CD4-positive, alpha-beta T cell treated with Interleukin-2 at 100 ng/mL for 4 hours (primary cell): ENCODE measurements at places on chromosomes 7 and 10.
A peak's percentile ranks its signal among the peaks of the same experiment; 100 is the strongest.

DNA sequence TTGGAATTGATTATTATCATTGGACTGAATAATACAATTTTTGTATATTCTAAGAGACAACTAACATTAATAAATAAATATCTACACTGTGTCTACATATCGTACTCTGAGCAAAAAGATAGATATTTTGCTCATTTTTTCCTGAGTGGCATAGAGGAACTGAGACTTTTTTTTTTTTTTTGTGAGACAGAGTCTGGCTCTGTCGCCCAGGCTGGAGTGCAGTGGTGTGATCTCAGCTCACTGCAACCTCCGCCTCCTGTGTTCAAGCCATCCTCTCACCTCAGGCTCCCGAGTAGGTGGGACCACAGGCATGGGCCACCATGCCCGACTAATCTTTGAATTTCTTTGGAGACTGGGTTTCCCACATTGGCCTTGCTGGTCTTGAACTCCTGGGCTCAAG lies 14.0 kb downstream of the KMT2E start:
- no peak for DNase-seq

- no peak for DNase-seq
Observed at GRCh38 chr10:63896992-63897391, 375.8 kb downstream of the REEP3 start.

GRCh38 chr7:158387546-158387891 lies 200.1 kb downstream of the PTPRN2 start:
- DNase-seq = no peak

DNA sequence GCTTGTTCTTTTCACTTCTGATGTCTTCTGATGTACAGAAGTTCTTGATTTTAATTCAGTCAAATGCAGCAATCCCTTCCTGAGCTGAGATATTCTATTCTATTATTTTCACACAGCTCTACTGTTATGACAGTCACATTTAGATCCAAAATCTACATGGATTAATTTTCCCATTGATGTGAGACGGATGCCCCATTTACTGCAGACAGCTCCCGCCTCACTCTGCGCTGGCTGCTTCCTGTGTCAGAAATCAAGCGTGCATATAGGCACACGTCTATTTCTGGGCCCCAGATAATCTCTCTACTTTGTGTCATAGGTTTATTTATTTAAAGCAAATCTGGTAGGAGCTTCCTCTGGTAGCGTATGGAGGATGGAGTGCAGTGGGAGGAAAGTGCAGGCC lies 6.7 kb downstream of the BNIP3 start:
- no peak for DNase-seq

DNA sequence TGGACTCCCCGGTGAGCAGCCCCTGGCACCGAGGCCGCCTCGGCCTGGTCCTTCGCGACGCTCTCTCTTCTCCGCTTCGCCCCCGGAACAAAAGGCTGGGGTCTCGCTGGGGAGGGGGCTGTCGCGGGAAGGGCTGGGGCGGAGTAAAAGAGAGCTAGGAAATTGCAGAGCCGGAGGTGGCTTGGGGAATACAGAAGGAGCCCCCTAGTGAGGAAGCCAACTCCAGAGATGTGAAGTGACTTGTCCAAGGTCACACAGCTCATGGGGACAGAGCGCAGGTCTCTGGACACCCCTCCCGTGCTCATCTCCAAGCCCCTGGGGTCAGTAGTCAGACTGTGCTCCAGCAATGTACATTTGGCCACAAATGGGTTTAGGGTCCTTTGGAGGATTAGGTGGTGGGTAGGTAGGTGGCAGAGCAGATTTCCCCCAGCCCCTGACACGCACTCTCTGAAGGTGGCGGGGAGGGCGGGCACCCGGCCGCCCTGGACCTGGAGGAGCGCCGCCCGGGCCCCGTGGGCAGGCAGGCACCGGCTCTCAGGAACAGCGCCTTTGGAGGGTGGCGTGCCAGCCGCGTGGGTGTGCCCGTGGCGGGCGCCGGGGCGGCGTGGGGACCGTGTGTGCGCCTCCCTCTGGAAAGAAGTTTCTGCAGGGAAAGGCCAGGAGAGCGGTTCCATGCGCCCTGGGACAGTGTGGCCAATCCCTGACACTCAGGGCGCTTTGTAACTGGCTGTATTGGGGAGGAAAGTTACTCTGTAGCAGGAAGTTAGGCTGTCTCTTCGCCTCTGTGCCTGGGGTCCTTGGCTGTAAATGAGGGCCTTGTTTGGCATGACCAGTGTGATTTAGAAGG lies 910 bp downstream of the WIPF3 start:
- no peak for DNase-seq

DNA sequence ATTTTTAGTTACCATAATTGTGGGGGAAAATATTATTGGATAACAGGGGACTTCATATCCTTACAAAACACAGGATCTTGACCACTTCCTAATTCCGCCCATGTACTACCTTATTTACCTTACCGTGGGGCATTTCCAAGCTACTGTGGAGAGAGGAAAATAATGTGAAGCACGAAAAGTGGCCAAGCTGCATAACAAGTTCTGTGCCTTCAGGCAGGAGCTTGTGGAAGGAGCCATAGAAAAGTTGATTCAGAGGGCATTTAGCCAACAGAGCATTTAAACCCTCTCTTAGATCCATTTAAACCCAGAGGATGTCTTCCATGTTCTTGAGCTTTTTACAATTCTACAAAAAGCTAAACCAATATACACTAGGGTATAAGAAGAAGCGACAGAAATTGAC lies 41.6 kb downstream of the DNAJB9 start:
- no peak for DNase-seq

DNA sequence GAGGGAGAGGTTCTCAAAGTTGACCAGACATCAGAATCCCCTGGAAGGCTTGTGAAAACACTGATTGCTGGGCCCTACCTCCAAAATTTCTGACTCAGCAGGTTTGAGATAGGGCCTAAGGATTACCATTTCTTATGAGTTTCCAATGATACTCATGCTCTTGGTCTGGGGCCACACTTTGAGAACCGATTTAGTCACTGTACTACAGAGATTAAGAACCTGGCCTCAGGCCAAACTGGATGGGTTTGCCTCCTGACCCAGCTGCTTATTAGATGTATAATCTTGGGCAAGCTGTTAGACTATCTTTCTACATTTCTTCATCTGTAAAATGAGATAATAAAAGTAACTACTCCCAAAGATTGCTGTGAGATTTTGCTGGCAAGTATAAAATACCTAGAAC lies 77.1 kb upstream of the SCIN start:
- DNase-seq = no peak

DNA sequence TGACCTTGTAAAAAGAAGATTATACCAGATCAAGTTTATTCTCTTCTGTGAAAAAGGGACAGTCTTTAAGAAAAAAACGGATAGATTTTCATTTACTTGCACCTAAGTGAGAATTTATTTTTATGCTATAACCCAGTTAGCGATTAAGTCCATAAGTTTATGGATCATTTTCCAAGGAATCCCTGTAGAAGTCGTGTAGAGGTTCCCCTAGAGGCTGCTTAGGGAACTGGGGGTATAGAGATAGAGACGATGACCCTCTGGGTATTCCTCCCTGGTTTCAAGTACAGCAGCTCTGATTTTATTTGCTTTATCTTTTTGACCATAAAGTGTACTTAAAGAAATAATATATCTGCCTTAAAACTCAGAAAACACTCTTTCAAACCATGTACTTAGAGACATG lies 648.4 kb upstream of the LRRTM3 start:
- no peak for DNase-seq

DNA sequence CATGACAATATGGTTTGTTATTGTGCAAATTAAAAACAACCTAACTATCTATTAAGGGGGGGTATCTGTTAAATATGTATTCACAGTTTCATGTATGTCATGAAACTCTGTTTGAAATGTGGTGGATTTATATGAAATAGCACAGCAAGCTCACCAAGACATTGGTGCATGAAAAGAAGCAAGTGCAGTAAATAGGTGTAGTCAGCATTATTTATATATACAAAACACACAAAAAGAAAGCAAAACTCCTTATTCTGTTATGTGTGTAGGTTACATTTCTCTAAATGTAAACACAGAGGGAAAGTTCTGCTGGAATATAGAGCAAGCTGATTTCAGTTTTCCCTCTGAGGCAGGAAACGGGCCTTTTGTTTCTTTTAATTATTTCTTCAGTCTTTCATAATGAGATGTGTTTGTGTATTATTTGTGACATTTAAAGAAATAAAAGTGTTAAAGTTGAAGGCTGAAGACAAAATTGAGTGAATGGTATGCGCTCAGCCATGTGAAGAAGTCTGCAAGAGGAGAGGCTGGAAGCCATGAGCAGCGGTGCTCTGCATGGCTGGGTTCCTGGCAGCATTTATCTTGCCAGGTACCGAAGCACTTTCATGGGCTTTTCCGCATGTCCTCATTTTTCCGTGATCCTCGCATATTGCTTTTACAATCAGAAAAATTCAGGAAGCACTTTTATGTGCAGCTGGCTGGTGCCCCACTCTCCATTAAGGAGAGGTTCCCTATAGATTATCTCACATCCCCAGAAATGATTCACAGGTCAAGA lies 38.5 kb downstream of the GRID1 start:
- no peak for DNase-seq

DNA sequence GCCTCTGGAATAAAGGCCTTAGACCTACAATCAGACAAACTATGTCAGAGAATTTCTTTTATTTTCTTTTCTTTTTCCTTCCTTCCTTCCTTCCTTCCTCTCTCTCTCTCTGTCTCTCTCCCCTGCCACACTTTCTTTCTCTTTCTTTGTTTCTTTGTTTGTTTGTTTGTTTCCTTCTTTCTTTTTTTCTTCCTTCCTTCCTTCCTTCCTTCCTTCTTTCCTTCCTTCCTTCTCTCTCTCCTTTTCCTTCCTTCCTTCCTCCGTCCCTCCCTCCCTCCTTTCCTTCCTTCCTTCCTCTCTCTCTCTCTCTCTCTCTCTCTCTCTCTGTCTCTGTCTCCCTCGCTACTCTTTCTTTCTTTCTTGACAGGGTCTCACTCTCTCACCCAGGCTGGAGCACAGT lies 242.6 kb downstream of the GATA3 start:
- no peak for DNase-seq

DNA sequence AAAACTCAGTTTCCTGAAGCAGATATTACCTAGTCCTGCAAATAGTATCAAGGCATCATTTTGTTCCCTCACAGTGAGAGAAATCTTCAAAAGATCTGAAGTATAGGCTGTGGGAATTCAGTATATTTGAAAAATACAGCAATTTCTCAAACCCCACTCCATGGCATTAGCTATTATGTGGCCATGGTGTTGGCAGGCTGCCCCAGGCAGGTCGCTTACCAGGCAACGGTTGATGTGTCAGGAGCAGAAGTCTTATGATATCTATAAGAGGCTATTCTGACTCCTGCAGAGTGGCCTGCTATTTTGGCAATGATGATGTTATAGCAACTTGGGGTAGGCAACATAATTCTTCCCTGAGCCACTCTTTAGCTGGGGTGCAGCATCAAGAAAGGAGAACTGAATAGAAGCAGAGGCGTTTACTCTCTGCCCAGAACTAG lies 187.9 kb downstream of the PLXDC2 start:
- no peak for DNase-seq

GRCh38 chr10:109920016-109920415 lies 3.3 kb downstream of the XPNPEP1 start:
- peak; percentile 44 for DNase-seq

- peak; percentile 22 for DNase-seq
Observed at GRCh38 chr7:105098863-105099515, 85.0 kb downstream of the KMT2E start.

DNA sequence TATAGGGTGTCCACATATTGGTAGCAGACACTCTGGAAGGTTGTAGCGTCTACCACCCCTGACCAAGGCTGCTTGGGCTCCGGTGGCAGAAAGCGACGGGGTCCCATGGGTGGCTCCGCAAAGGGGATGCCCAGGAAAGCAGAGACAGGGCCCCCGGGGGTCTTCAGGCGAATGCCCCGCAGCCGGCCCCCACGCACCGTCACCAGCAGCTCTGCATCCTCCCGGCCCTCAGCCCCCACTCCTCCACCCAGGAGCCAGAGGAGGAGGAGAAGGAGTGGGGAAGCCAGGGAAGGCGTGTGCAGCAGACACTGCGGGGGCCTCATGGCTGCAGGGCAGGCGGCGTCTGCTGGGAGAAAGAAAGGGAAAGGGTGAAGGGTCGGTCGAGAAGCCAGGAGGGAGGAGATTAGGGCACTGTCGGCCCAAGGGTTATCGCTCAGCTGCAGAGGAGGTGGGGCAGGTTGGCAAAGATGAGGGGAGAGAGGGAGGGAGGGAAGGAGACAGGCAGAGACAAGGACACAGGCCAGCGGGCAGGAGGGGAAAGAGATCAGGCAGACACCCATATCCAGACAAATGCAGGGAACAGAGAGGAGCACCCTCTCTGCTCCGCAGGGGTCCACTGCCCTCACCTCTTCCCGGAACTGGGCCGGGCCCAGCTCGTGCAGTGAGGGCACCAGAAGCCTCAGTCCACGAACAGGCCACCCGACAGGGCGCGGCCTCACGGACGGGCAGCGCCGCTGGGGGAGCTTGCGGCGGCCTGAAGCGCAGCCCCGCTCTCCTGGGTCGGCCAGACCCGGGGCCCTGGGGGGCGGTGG lies 1.6 kb downstream of the ACHE start:
- DNase-seq = no peak

GRCh38 chr10:52284416-52285013 lies 29.6 kb upstream of the DKK1 start:
- no peak for DNase-seq

GRCh38 chr7:102291056-102291915 lies 4.6 kb downstream of the SH2B2 start:
- DNase-seq = peak; percentile 29

DNA sequence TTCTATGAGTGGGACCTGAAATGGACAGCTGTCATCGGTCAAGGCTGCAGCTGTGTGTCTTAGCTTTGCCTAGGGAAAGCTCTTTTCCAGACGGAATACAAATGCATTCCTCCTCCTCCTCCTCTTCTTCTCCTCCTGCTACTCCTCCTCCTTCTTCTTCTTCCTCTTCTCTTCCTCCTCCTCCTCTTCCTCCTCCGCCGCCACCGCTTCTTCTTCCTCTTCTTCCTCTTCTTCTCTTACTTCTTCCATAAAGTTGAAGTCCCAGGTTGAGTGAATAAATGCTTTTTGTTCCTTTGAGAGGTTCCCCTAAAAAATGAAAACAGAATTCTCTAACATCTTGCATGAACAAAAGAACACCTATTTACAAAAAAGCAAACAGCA lies 28.7 kb downstream of the KLF6 start:
- no peak for DNase-seq

DNA sequence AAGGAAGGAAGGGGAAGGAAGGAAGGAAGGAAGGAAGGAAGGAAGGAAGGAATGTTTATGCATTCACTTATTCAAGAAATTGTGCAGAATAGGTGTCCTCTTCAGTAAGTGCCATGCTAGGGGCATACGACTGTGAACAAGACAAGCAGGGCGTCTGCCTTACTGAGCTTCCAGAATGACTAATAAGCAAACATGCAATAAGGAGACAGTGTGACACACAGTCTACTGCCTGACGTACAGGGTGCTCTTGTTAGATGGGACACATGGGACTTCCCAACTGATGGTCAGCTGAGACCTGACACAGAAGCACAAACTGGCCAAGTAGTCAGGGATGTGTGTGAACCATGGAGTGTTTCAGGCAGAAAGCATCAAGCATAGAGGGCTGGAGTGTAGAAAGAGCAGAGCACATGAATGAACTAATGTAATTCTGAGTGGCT lies 18.2 kb downstream of the DNAJC12 start:
- DNase-seq = no peak
